ENCODE measurements at places on chromosomes 1 and 21.

DNA sequence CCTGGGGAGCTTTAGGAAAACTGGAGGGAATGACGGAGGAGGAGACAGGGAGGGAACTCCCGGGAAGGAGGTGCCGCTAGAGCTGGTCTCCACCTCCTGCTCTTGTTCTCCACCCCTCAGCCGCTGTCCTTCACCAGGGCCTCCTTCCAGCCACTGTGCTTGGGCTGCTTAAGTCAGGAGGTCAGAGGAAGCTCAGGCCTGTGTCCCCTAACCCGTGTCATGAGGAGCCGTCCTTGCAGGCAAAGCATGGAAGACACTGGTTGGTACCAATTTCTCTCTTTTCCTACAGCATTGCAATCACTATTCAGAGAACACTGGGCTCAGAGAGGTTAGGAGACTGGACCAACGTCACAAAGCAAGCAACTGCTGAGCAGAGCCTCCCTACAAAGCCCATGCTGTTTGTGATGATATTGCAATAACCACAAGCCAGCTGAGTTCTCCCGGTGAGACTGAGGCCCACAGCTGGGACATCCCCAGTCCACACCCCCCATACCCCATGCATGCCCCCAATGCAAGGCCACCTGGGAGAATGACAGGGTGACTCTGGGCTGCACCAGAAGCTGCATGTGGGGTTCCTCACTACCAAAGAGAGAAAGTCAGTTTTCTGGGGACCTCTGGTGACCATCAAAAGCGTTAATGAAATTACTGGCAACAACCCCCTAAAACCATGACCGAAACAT is 427.5 kb downstream of the NPHP4 start:
- no peak for DNase-seq

- DNase-seq, result no peak
Observed at GRCh38 chr1:165605246-165605645, 25.8 kb upstream of the MGST3 start.

DNA sequence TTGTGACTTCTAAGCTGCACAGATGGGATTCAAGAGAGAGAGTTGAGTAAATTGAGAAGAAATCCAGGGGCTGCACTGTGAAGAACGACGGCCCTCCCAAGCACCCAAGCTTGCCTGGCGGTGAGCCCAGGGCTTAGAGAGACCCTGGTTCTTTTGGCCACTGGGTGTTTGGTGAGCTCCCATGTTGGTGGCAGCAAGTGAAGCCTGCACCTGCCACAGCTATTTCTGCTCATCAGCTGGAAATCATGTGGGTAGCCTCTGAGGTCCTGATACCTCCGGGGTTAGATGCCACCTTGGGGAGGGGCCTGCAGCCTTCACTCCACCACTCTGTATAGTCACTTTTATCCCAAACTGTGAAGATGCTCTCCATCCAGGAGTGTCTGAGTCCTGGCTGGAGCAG is 6.2 kb upstream of the BTG2 start:
- DNase-seq, result no peak

- DNase-seq, result no peak
Observed at GRCh38 chr1:77762072-77762476, 2.4 kb upstream of the USP33 start.

DNA sequence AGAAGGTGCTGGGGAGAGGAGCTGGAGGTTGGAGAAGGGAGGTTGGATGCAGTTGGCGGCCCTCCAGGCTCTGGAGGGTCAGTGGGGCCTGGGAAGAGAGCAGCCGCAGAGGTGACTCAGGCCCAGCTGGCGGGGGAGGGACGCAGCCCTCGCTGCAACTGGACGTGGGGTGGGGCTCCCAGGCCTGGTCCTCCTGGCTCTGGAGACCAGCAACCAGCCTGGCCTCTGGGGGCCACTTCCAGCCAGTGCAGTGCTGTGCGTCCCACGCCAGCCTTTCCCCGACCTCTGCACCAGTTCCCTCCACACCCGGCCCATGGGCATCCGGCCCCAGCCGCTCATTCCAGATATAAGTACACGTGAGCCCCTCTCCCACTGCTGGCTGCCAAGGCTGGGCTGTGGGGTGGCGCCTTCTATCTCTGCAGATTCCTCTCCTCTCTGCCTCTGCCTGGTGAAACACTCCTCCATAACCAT is 38.0 kb upstream of the COL18A1 start:
- no peak for DNase-seq

GRCh38 chr1:171910786-171911185 is 69.5 kb downstream of the DNM3 start:
- DNase-seq, result no peak

GRCh38 chr1:59565611-59566410 is 248.9 kb upstream of the HOOK1 start:
- no peak for DNase-seq

DNA sequence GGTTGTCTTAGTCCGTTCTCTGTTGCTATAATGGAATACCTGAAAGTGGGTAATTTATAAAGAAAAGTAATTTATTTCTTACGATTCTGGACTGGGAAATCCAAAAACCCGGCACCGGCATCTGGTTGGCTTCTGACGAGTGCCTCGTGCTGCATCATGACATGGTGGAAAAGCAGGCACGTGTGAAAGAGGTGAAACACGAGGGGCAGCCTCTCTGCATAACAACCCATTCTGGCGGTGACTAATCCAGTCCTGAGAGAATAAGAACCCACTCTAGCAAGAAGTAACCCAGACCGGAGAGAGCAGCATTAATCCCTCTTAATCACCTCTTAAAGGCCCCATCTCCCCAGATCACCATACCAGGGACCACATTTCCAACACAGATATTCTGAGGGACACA is 2.7 kb upstream of the EDEM3 start:
- no peak for DNase-seq

DNA sequence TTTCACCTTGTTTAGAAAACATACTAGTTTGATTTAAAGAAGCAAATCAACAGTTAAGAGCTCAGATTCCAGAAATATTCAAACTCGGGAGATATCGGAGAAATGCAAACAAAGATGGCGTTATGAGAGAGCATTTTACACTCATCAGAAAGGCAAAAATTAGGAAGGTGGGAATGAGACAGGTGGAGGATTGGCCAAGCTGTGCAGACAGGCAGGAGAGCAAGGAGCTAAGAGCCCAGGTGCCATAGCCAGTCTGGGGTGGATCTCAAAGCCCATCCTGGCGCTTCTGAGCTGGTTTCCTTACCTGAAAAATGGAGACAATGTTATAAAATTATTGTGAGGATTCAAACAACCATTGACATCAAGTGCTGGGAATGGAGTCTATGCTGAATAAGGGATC is 19.6 kb upstream of the TARDBP start:
- no peak for DNase-seq

DNA sequence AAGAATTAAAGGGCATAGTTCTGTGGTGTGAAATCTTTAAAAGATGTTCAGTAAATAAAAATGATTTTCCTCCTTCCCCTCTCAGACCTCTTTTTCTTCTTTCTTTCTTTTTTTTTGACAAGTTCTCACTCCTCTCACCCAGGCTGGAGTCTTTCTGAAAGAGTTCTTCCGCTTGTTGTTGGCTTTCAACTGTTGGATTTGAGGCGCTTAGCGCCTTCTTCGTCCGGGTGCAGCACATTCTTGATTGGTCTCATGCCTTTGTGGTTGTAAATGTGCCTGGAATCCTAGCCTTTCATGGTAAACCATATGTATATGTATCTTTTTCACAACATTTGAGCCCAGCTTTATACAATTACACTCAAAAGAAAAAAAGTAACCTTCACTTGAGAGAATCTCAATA is 980 bp upstream of the METTL18 start:
- DNase-seq, result no peak

GRCh38 chr21:36791180-36791579 is 92.3 kb downstream of the SIM2 start:
- DNase-seq, result no peak

DNA sequence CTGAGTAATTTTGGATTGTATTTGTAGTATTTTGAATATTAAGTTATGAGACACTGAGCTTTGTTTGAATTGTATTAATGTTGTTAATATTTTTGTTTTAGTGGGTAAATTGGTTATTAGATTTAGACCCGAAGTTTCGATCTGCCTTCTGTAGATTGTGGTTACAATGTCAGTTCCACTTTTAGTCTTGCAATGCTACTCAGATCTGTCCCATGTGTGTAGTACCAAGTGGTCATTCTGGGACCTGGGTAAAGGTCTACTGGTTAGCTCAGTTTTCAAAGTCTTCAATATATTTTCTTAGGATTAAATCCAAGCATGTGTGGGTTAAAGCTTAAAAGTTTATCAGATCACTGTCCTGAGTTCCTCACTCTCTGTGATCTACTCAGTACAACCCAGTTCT is 346.5 kb upstream of the PROX1 start:
- DNase-seq, result no peak

DNA sequence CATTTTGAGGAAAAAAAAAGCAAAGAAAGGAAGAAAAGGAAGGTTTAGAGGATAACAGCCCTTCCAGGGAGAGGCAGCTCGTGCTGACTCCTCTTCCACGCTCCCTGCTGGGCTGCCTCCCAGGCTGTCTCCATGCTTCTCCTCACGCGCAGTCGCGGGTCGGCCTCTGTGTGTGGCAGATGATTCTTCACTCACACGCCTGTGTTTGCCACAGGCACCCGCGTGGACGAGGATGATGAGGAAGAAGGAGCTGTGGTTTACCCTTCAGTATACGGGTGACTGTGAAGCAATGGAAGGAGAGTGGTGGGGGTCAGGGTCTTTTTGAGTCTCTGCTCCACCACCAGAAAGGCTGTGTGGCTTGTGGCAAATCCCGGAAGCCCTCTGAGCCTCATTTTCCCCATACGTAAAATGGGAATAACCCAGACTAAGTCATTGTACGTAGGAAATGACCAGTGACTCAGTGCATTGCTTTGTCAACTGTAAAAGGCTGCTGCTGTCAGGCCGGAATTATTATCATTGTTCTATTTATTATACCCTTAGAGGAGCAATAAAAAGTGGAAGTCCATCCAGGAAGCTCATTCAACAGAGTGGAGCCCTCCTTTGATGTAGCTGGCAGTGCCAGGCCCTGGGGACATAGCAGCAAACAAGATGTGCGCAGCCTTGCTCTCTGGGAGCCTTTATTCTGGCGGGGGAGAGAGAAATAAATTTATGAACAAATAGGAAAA is 11.9 kb upstream of the SH2D2A start:
- no peak for DNase-seq

DNA sequence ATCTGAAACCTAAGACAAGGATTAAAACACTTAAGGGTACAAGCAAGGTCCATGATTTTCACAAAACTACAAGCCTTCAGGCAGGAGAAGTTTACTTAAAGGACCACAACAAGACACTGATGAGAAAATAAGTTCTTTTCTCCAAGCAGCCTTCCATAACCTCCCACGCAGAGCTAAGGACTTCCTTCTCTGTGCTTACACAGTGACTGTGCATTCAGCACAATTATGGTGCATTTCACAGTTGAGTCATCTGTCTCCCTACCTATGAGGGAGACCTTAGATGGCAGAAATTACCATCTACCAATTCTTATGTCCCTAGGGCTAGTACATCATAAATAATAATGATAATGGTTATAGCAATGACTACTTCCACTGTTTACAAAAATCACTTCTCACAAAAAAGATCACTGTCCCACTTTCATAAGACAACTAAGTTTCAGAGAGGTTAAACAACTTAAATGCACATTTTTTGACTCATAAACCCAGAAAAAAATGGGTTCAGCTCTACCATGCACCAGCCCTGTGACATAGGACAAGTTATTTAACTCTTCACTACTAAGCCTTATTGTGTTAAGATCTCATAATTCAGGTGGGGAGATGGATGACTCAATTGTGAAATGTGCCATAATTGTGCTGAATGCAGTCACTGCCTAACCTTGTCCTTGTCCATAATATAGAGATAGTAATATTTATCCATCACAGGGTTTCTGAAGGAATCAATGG is 45.3 kb downstream of the TARBP1 start:
- no peak for DNase-seq

GRCh38 chr1:24195136-24195535 is 8.0 kb upstream of the IFNLR1 start:
- no peak for DNase-seq

DNA sequence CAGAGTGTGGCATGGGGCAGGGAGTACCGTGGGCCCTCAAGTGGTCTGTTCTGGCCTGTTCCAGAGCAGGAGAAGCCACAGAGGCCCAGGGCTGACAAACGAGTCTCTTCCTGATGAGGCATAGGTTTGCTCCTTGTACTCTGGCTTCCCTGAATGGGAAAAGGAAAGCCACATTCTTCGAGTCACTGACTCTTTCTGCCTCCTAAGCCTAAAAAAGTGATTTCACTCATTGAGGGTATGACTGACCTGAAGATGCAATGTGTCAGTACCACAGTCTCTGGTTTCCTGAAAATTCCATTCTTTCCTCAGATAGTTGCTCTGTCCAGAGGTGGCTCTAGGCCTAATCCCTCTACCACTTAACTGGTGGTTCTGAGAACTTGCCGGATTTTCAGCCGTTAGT is 92.3 kb downstream of the KCNN3 start:
- no peak for DNase-seq

DNA sequence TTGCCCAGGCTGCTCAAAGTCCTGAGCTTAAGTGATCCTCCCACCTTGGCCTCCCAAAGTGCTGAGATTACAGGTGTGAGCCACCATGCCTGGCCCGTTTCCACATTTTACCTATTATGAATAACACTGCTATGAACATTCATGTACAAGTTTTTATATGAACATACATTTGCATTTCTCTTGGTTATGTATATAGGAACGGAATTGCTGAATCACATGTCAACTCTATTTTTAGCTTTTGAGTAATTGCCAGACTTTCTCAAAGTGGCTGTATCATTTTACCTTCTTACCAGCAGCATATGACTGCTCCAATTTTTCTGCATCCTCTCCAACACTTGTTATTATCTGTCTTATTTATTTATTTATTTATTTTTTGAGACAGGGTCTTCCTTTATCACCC is 2.7 kb downstream of the SPATA21 start:
- no peak for DNase-seq

DNA sequence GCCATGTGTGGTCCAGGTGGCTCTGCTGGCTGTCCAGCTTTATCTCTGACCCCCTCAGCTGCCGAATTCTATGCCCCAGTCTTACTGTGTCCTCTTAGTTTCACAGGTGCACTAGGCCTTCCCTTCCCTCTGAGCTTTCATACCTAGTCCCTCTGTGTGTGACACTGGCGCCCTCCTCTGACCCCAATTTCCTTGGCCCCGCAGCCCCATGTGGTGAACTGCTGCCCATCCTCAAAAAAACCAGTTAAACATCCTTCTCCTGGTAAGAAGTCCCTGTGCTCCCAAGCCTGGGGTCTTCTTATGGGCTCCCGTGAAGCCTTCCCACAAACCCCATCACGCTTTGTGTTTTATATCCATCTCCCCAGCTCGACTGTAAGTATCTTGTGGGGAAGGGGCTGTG is 93.9 kb upstream of the TSPAN2 start:
- no peak for DNase-seq

- no peak for DNase-seq
Observed at GRCh38 chr1:171801487-171801891, 20.0 kb downstream of the METTL13 start.

- DNase-seq, result no peak
Observed at GRCh38 chr1:32754317-32755097, 51.9 kb upstream of the SYNC start.

All from stimulated activated CD4-positive, alpha-beta T cell treated with anti-CD3 and anti-CD28 coated beads, TNF-alpha, amount 100 ng/mL, for 1 hour (primary cell).